ENCODE measurements at places on chromosomes 6 and 20.

DNA sequence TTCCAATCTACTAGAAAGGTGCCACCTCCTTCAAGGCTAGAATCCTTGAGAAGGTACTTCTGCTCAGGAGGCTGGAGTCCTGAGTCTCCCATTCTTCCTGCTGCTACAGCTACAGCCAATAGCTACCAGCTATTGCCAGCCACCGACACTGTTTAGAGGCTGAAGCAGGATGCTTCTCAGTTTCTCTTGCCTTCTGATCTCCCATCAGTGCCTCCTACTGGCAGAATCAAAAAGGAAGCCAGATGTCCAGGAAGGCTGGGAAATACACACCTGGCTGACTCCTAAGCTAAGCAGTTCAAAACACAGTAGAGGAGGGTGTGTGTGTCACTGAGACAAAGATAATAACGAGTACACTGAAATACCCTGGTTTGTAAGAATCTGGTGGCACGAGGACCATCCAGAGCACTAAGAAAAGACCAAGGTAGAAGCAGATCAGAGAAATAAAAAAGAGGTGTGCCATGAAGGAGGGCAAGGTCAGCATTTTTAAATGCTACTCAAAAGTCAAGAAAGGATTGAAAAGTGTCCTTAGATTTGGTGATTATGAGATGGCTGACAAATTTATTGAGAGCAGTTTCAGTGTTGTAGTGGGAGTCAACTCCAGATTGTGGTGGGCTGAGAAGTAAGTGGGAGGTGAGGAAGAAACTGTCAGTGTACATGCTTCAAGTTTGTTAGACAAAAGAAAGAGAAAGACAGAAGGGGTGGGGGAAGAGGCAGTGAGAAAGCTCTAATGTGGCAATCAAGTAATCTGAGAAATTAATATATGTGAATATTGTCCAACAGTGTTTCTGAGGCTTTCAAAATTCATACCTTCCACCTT is 2.3 kb upstream of the HLA-DMA start:
- DNase-seq: no peak

- DNase-seq: no peak
Observed at GRCh38 chr20:10314198-10314597, 95.6 kb downstream of the SNAP25 start.

DNA sequence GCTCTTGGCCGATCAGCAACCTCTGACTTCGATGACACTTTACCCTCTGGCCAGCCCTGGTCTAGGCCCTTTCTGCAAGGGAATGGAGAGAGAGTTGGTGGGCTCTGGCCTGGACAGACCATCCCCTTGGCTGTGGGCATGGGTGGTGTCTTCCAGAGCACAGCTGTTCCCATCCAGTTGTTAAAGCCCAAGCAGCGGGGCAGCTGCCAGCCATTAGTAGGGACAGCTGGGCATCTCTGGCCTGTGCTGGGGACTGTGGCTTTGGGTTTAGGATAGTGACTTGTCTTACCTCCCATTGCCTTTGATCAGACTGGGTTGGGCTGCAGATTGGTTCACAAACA is 2.8 kb downstream of the CDC25B start:
- no peak for DNase-seq

DNA sequence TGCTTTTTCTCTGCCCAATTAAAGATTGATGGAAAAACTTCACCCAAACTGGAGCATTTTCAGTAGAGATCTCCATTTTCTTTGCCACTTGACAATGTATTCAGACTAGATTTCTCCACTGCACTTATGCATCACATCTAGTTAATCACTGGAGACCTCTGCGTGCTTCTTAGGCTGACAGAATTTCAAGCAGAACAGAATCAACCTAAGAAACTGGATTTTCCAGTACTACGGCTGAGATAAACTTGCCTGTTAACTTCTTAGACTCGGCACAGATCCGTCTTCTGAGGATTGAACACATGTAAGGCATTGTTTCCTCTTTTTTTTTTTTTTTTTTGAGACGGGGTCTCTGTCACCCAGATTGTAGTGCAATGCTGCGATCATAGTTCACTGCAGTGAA is 139.2 kb downstream of the LRRC1 start:
- no peak for DNase-seq
